ENCODE measurements at places on chromosomes 3 and 15.

- DNase-seq = no peak
Measured at GRCh38 chr15:83954506-83954905, 281.1 kb upstream of the GOLGA6L4 start.

DNA sequence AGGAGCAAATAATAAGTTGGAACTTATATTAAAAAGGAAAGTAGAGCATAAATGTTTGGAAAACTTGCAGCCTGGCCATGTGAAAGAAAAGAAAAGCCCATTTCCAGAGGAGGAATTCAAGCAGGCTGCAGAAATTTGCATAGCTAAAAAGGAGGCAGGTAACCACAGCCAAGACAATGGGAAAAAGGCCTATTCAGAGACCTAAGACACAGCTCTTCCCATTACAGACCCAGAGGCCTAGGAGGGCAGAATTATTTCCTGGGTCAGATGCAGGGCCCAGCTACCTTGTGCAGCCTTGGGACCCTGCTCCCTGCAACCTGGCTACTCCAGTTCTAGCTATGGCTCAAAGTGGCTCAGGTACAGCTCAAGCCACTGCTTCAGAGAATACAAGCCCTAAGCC is 234.6 kb upstream of the BCHE start:
- DNase-seq = no peak

GRCh38 chr15:25671132-25671531 is 192.0 kb downstream of the ATP10A start:
- no peak for DNase-seq

DNA sequence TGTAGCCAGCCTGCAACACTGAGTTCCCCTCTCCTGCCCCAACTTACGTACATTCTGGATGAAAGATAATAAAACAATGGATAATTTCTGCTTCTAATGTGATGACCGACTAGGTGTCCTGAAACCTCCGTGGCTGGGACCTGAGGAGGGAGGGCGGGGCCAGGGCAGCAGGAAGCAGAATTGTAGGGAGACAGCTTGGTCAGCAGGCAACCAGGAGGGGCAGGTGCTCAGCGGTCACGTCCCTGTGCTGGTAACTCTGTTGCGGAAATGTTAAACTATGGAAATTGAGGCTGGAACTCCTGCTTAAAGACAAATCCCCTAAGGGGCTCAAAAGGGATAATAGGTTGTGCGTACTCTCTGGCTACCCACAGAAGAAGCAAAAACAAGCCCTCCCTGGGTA is 30.4 kb downstream of the SLC6A20 start:
- DNase-seq = no peak

DNA sequence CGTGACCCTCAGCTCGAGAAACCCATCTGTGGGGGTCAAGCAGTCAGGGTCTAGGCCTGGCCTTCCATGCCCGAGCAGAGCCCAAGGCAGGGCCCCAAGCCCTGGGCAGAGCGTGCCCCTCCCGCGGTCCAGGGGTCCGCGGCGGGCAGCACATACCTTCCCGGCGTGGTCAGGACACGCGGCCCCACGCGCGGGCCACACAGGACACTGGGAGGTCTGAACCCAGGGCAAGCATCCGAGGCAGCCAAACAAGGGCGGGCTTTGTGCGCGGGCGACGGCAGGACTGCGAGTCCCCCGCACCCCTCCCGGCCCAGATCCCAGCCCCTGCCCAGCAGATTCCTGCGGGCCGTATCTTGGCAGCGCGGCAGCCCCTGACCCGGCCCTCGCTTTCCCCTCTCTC is 61.6 kb upstream of the ACAN start:
- DNase-seq = no peak

- DNase-seq = no peak
Measured at GRCh38 chr3:183904833-183905780, 20.4 kb upstream of the PARL start.

DNA sequence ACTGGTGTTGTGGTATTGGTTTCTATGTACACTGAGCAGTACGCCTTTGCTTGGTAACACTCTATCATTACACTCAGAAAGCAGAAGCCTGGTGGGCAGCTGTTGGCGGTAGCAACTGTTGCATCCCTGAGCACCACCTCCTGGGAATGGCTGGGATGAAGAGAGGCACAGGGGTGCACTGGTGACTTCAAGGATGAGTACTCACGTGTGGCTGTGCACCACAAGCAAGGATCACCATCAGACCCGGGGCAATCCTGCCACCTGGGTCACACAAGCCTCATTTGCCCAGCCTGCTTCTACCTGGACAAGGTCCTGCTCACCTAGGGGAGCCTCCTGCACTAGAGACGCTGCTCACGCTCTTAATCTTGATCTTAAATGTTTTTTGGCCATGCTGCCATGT is 336.4 kb downstream of the SI start:
- DNase-seq = no peak

DNA sequence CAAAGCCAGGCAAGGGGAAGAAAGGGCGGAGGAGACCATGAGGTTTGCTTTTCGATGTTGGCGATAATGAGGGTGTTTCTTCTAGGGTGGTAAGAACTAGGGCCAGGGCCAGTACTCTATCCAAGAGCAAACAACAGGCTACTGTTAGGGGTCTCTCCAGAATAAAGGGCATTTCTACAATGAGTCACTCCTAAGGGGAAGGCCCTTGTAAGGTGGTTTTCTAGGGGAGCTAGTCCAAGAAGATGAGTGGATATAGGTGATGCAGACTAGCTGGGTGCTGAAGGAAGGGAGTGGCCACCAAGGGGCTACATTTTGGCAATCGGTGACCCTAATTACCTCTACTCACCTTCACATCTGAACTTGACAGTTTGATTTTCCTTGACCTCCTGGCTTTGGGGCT is 148.5 kb upstream of the HACD2 start:
- no peak for DNase-seq

DNA sequence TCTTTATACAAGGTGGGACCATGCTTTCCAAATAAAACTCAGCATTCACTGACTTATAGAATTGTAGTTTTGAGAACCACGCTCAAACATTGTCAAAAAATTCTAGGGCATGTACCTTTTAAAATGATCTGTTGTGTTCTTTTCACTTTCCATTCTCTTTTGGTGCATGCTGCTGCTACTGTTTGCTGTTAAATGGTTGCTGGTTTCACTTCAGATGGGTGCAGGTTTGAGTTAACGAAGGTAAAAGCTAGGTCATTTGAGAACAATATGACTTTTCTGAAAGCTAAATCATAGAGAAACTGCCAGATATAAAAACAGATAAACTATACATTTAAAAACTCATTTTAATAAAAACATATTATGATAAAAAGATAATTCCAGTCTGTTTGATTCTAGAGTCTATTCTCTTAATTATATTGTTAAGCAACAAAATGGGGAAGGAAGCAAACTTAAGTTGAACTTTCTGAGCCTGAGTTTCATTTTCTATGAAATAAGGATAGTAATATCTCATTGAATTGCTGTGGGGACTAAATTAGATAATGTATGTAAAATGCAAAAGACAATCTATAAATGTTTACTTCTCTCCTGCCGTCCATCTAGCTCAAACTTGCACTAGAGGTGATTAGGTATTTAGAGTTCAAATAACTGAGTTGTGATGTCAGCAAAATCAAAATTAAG is 82.4 kb downstream of the OXSM start:
- no peak for DNase-seq

DNA sequence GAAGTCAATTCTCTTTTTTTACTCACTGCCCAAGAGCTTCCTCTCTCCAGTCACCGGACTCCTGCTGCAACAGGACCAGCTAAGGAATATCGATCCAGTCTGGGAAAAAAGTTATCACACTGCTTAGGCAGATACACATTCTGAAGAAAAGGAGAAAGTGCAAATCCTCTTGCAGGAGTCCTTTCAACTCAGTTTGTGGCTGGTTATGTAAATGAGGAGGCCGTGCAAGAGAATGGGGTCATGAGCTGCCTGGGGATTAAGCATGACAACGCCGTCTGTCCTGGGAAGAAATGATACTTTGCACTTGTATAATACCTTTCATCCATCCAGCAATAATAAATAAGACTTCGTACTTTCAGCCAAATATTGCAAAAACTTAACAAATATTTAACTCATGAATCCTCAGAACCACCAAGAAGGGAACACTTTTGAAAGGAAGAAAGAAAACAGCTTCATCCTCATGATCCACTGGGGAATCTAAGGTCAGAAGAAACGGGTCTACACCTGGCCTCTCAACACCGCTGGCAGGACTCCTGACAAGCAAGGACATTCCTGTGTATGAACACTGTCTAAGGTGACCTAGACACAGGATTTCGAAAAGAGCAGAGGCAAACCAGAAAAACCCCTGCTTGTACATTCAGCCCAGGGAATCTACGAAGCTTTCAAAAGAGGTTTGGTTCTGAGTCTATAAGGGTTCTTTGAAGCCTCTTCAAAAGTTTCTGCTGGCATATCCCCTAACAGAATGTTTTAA is 13.1 kb upstream of the WWTR1 start:
- no peak for DNase-seq

DNA sequence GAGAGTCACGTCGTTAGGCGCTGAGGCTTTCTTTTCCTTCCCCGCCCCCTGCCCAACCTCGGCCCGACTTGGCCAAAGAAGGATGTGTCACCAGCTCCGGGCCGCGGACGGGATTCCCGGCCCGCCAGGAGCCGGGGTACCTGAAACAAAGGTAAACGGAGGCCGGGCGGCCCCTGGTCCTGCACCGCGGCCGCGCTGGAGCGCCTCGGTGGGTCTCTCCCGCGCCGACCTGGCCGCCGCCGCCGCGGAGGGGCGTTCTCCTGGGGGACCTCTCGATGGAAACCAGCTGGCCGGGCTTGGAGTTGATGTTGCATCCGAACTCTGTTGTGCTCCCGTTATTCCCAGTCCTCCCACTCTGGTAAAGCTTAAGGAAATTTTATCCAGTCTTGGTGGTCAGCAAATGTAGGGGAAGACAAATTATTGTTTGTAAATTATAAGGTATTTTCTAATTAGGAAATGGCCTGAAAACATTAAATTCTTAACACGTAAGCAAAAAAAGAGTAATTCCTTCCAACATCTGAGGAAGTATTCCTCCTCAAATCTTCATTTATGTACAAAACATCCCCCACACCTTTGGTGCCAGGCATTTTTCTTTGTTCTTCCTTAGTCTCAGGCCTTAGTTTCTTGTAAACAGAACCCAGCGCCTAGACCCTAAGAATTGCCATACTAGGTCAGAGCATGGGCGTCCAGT is 888 bp downstream of the PPP2R3A start:
- no peak for DNase-seq

DNA sequence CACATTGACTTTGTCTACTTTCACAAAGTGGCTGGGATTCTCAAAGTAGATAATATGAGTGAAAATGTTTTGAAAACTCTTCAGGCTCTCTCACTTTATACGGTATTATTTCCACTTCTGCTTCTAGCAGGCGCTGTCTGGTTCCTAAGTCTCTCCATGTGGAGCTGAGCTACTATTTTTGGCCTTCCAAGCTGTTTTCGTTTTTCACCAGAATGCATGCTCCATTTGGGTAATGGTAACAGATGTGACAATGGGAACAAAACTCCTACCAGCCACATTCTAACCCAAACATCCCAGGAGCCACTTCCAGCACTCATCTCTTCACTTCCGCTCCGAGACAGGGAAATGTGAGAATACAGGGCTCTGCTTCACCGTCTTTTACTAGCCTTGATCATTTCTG is 586.7 kb downstream of the NTRK3 start:
- DNase-seq = no peak

GRCh38 chr15:99303907-99304306 is 52.6 kb downstream of the LRRC28 start:
- no peak for DNase-seq

- DNase-seq = no peak
Measured at GRCh38 chr3:3984053-3984452, 184.8 kb downstream of the LRRN1 start.

GRCh38 chr15:65189102-65189740 is 4.1 kb upstream of the CLPX start:
- no peak for DNase-seq

Data from activated CD4-positive, alpha-beta T cell treated with anti-CD3 and anti-CD28 coated beads, Interleukin-2, amount 50 U/mL, for 24 hours (primary cell).